ENCODE measurements at places on chromosomes 6 and 20. TPM values are rescaled to one million over a fixed set of nuclear protein-coding genes. Genes with fewer than 3 reads are reported as not detected.

CRIP3 gene
- total RNA-seq: 1.3 TPM

RPP40 gene
- total RNA-seq: 3.3 TPM

LINC00237 gene
- total RNA-seq: not detected

DNA sequence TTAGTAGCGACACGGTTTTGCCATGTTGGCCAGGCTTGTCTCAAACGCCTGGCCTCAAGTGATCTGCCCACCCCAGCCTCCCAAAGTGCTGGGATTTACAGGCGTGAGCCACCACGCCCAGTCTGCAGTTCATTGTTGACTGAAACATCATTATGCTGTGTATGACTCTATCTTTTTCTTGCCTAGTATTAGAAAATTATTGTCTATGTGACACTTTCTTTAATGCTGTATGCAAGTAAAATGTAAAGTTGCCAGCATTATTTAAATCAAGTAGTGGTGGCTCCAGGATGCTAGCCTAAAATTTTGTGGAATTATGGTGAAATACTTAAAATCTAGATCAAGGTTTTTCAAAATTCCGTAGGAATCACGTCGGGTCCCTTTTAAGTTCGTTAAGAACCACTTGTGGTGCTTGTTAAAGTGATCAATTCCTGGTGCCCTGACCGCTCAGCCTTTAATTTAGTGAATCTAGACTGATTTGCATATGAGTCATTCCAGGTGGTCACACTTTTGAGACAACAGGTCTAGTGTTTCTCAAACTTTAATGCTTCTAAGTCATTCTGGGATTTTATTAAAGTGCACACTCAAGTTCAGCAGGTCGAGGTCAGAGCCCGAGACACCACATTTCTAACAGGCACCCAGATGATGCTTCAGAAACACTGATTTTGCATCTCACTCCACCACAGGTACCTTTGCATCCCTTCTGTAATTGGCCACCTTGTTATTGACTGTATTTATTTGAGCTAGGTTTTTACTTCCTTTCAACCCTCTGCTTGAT, 132.6 kb upstream of the MTHFD1L start:
- H3K27ac ChIP-seq: no peak overlapping the region
- H3K4me3 ChIP-seq: no peak overlapping the region
- no peak for DNase-seq
- no peaks in the 10 kb centered on the region for H3K4me1 ChIP-seq

- no peaks in the 10 kb centered on the region for H3K36me3 ChIP-seq
- H3K27ac ChIP-seq: no peak overlapping the region
- peaks cover 11% of the 10 kb centered on the region for H3K4me1 ChIP-seq
- no peak overlapping the region for H3K4me3 ChIP-seq
Observed at GRCh38 chr6:107653183-107653580, 163.3 kb downstream of the SOBP start.

DNA sequence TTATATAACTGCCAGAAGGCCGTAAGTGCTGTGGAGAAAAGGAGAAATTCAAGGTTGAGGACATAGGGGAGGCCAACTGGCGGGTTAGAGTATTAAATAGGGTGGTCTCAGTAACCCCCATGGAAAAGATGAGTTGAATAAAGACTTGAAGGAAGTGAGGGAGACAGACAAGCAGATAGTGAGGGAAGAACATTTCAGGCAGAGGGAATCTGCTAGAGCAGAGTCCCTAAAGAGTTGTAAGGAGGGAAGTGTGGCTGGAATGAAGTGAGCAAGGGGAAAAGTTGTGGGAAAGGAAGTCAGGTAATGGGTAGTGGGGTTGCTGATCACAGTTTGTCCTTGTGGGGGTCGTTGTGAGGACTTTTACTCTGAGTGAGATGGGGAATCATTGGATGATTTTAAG, 1.4 kb downstream of the KIFC1 start:
- no peaks in the 10 kb centered on the region for H3K36me3 ChIP-seq
- H3K4me3 ChIP-seq: no peak overlapping the region
- H3K4me1 ChIP-seq: peaks cover 6% of the 10 kb centered on the region

DNA sequence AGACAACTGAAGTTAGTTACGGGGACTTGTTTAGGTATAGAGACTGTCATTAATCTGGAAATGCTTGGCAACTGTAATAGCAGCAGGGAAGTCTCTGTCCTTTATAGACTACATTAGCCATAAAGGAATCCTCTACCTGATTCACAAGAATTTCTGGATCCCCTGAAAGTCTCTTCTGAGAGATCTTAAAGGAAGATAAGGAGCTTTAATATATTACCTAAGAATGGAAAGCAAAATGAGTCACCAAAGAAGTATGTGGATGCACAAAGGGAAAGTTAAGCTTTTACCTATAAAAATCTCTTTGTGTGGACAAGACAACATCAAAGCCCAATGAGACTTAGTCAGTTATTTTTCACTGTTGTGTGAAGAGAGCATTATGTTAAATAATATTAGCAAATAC, 92.2 kb upstream of the RSPO3 start:
- H3K4me3 ChIP-seq: no peak overlapping the region
- H3K4me1 ChIP-seq: no peaks in the 10 kb centered on the region
- no peaks in the 10 kb centered on the region for H3K27me3 ChIP-seq
- H3K27ac ChIP-seq: no peak overlapping the region
- H3K36me3 ChIP-seq: no peaks in the 10 kb centered on the region
- no peak for DNase-seq

DNA sequence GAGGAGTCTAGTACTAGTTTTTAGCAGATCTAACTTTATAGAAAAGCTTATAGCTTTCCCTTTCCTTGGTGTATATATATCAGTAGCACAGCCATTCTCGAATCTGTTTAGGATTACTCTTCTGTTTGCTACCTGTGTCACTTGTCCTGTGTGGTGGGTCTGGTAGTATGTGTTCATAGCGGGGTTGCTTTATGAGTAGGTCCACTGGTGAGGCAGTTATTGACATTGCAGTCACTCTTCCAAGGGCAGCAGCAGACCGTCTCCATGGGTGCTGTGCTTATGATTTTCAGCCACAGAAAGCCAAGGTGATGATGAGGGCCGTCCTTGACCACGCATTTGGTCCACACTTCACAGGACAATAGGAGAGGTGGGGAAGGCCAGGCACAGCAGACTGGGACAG, 171.5 kb downstream of the CDKAL1 start:
- no peak overlapping the region for H3K27ac ChIP-seq
- no peaks in the 10 kb centered on the region for H3K27me3 ChIP-seq
- H3K4me3 ChIP-seq: no peak overlapping the region
- DNase-seq: no peak
- no peaks in the 10 kb centered on the region for H3K36me3 ChIP-seq

DNA sequence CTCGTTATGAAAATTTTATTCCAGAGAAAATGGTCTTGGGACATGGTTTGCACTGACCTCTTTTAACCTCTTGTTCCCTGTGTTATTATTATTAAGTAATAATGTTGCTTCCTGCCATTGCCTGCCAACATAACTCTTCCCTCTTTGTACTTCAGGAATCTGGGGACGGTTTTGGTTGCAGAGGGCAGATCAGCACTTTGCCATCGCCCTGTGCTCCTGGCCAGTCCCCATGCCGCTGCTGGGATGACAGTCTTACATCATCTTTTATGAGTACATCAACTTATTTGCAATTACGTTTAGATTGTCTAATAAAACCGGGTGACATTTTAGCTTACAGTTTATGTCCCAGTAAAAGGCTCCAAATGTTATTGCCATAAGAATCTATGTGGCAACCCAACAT, 157.2 kb downstream of the CDH26 start:
- no peaks in the 10 kb centered on the region for H3K4me1 ChIP-seq
- DNase-seq: no peak
- no peaks in the 10 kb centered on the region for H3K36me3 ChIP-seq
- no peaks in the 10 kb centered on the region for H3K27me3 ChIP-seq

DNA sequence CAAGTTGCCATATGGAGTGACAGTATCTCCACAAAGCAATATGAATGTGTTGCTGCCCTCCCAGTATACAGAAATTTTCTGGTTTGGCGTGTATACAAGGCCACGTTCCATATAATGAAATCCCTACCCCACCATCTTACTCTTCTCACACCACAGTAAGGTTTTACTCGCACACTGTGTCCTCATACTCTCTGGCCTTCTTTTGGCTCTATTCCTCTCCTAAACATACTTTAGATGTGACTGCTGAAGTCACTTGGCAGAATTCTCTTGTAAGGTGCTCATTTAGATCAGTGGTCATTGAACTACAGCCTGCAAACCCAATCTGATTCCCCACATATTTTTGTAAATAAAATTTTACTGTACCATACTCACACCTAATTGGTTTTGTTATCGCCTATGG, 123.2 kb downstream of the RFPL4B start:
- H3K36me3 ChIP-seq: no peaks in the 10 kb centered on the region
- H3K27me3 ChIP-seq: no peaks in the 10 kb centered on the region
- no peak overlapping the region for H3K27ac ChIP-seq
- DNase-seq: no peak

All from ovary (tissue), 10 donors.